ENCODE measurements at places on chromosomes 13 and 19.

GRCh38 chr13:61024046-61024445 is 391.6 kb downstream of the PCDH20 start:
- no peak for DNase-seq

- no peak for DNase-seq
Observed at GRCh38 chr19:3365836-3366752, at the start of gene NFIC. Gene NFIC, plus strand, starts transcription at chr19:3366583. Its CDS starts 54 bp downstream, at chr19:3366637.

DNA sequence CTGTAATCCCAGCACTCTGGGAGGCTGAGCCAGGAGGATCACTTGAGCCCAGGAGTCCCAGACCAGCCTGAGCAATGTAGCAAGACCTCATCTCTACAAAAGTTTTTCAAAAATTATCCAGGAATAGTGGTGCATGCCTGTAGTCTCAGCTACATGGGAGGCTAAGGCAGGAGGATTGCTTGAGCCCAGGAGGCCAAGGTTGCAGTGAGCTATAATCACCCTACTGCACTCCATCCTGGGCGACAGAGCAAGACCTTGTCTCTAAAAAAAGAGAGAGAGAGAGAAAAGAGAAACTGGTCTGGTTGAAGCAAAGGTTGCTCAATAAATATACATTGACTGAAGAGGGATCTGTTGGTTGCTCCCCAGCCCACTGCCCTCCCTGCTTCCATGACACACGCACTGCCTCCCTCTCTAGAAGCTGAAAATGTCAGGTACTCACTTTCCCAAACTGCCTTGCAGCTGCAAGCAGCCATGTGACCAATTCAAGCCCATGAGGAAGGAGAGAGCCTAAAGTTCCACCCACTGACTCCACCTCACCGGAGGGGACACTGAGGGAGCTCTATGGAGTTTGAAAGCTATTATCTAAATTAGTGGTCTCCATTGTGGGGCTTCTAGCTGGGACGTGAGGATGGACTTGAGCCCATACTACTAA is 14.0 kb downstream of the CEACAM16 start:
- DNase-seq: no peak

DNA sequence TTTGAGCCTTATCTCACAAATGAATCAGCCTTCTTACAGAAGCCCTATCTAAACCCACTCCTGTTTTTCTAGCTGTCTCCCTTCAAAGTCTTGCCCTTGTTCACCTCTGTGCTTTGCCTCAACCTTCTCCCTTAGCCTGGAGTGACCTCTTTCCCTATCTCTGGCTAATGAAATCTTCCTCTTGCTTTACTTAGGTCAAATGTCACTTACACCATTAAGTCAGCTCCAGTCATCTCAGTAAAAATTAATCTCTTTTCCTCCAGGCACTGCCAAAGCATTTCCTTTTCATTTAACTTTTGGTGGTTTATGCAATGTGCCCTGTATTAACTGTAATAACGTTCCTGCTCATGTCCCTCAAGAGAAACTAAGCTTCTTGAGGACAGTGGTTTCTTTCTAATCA is 596.5 kb upstream of the MIR17HG start:
- DNase-seq: no peak

DNA sequence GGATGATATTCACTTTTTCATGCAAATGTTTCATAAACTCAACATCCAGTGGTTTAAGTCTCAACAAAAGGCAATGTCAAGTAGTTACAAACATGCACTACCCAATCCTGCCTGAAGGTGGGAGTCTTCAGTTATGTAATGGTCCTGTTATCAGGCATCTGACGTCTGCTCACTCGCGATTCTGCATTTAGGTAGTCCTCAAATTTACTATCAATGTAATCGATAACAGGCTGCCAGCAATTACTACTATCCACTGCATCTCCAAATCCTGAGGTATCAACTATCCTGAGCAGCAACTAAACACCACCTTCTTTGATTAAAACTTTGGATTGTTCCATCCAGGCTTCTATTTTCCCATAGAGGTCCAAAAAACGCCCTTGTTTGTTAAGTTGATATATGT is 51.2 kb downstream of the NLRP12 start:
- DNase-seq: no peak

GRCh38 chr19:47427241-47428176 is 8.2 kb upstream of the MEIS3 start:
- no peak for DNase-seq

DNA sequence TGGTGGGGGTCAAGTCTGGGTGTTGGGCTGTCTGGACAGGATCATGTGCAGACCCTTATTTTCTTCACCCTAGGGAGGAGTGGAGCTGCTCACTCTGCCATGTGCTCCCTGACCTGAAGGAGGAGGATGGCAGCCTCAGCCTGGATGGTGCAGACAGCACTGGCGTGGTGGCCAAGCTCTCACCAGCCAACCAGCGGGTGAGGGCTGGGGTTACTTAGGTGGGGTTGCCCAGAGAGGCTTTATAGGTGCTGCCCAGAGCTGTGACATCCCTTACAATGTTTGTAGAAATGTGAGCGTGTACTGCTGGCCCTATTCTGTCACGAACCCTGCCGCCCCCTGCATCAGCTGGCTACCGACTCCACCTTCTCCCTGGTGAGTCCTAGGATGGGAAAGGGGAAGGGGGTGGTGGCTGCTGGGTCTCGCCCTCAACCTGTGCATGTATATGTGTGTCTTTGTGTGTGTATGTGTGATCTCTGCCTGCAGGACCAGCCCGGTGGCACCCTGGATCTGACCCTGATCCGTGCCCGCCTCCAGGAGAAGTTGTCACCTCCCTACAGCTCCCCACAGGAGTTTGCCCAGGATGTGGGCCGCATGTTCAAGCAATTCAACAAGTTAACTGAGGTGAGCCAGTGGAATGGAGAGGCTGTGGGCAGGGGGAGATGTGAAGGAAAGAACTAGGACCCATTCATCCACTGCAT is 5.1 kb downstream of the CHMP2A start:
- DNase-seq: no peak

- no peak for DNase-seq
Observed at GRCh38 chr13:106595625-106596024, 27.7 kb upstream of the ARGLU1 start.

GRCh38 chr13:65841156-65841555 is 1389.0 kb downstream of the PCDH9 start:
- no peak for DNase-seq

GRCh38 chr13:60691268-60691667 is 294.2 kb downstream of the TDRD3 start:
- no peak for DNase-seq

- no peak for DNase-seq
Observed at GRCh38 chr19:2014731-2015607, 545 bp downstream of the BTBD2 start.

DNA sequence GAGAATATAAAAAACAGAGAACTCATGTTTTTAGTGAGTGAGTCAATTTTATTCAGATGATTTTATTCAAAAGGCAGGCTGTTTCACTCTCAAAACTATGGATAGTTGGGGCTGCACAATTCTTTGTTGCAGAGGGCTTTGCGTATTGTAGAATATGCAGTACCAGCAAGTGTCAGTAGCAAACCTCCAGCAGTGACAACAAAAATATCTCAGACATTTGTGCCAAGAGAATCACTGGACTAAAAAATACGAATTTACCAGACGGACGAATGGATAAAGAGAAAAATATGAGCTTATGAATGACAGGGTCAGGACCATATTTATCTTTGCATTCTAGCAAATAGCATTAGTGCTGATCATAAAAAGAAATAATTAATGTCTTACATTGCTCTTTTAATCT is 359.1 kb downstream of the FGF14 start:
- no peak for DNase-seq

- no peak for DNase-seq
Observed at GRCh38 chr19:3538258-3538929, 580 bp upstream of the TEKTIP1 start.

- no peak for DNase-seq
Observed at GRCh38 chr19:368630-369024, 24.0 kb upstream of the MIER2 start.

- no peak for DNase-seq
Observed at GRCh38 chr13:45109102-45109720, 11.1 kb upstream of the GTF2F2 start.

- no peak for DNase-seq
Observed at GRCh38 chr19:10516671-10517286, 468 bp downstream of the S1PR5 start.

DNA sequence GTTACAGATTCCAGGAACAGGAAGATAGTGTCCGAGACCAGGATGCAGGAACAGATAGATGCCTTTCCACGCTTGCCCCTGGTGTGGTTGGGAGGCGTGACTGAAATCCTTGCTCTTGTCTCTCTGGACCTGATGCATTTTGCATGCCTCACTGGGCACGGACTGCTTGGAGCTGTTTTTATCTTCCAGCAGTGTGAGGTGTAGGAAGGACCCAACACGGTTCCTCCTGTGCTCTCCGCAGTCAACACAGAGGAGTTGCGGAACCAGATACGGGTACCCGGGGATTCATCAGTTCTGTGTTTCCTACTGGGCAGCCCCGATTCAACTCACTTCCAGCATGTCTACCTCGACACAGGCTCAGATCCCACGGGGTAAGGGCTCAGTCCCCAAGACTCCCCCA is 6.5 kb downstream of the DOT1L start:
- no peak for DNase-seq

DNA sequence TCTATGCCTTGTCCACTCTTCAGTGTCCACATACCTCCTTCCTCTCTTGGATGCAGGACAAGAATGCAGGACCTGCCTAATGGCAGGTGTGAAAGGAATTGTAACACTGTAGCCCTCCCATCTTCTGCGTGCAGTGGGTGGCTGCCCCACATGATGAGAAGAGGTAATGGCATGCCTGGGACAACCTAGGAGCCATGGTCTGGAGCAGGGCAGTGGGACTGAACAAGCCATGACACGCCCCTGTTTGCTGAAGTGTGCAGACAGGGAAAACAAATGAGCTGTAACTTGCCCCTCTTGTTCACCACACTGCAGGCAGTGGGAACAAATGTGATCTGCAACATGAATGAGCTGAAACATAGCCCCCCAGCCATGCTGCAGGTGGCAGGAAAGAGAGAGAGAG is 192.2 kb downstream of the PCDH17 start:
- no peak for DNase-seq

GRCh38 chr19:30393729-30394480 is 21.7 kb downstream of the ZNF536 start:
- no peak for DNase-seq

- DNase-seq: no peak
Observed at GRCh38 chr19:20357921-20358320, 190.9 kb downstream of the ZNF486 start.

GRCh38 chr13:52896827-52897659 is 48.6 kb upstream of the PCDH8 start:
- DNase-seq: no peak

DNA sequence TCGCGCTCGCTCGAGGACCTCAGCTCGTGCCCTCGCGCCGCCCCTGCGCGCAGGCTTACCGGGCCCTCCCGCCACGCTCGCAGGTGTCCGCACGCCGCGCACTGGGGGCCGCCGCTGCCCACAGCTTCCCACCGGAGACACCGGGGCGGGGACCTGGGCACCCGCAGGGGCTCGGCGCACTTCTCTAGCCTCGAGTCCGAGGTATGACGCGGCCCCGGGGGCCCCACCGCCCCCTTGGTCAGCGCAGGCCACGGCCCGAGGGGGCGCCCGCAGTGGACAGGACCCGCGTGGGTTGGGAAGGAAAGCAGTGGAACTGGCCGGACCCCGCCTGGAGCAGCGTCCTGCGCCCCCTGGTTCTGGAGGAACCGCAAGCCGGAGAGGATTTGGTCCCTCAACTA is 2.1 kb upstream of the GRWD1 start:
- DNase-seq: no peak

DNA sequence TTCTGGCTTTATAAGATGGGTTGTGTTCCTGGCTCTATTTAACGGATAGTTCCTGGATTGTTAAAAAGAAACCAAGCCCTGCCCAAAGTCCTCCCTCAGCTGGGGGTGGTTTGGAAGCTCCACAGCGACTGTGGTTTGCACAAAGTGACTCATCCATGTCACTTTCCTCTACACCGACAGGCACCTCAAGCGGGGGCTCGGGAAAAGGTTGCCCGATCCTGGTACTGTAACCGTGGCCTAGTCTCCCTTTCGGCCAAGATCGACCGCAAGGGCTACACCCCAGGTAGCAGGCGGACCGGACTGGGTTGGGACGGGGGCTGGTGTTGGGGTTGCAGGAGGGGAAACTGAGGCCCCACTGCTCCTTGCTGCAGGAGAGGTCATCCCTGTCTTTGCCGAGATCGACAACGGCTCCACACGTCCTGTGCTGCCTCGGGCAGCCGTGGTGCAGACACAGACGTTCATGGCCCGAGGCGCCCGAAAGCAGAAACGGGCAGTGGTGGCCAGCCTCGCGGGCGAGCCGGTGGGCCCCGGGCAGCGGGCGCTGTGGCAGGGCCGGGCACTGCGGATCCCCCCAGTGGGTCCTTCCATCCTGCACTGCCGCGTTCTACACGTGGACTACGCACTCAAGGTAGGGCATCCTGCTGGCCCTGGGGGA is 1.6 kb downstream of the ARRDC2 start:
- no peak for DNase-seq

DNA sequence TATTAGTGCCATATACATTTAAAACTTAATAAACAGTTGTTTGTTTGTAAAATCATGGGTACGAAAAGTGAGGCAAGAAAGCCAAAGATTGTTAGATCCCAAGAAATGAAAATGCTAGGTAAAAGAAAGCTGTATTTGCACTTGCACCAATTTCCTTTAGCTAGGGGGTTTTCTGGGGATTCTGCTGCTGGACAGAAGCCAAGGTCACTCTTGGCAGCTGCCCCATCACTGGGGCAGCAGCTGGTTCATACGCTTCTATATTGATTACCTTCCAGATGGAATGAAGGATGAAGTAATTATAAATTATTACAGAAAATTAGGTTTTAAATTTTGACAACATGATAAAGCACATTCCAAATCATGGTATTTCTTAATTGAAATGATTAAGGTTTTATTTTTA is 127.4 kb downstream of the SLITRK5 start:
- no peak for DNase-seq

GRCh38 chr13:22077764-22078163 is 406.9 kb downstream of the FGF9 start:
- DNase-seq: no peak

DNA sequence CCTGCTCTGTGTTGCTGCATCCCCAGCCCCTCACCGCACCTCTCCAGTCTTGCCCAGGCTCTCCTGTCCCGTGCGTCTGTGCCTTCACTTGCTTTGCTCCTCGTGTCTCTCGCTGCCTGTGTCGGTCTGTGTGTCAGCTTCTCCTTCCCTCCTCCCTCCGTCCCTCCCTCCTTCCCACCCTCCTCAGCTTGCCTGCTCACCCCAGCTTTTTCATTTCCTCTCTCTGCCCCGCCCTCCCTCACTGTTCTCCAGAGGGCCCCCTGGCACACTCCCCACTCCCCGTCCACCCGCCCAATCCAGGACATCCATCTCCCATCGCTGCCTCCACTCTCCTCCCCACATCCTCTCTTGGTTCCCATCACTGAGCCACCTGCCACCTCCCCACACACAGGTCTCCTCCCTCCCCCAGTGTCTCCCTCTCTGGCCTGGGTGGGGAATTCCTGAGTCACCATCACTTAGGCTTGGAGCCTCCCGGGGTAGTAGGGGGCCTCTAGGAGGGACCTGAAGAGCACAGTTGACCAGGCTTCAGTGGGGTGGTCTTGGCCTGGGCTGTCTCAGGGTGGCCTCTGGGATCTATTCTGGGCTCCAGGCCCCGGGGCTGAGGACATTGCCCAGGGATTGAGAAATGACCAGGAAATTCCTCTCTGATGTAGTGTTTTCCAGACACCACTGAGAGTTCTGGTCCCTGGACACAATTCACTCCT is at the start of gene PTGIR:
TSS of gene PTGIR (minus strand) at position 132 of the 704 bp plus-strand sequence. CDS start 864 bp downstream, outside the sequence.
- DNase-seq: no peak

GRCh38 chr19:11856596-11857250 is 8.2 kb downstream of the ZNF439 start:
- DNase-seq: no peak

- peak; percentile 94 for DNase-seq
Observed at GRCh38 chr13:109400209-109400608, 386.2 kb downstream of the IRS2 start.
